Fibroblast of villous mesenchyme (primary cell): ENCODE measurements at places on chromosomes 3 and 15. TPM values are rescaled to one million over a fixed set of nuclear protein-coding genes. Genes with fewer than 3 reads are reported as not detected.
A peak's percentile ranks its signal among the peaks of the same experiment; 100 is the strongest.

DNA sequence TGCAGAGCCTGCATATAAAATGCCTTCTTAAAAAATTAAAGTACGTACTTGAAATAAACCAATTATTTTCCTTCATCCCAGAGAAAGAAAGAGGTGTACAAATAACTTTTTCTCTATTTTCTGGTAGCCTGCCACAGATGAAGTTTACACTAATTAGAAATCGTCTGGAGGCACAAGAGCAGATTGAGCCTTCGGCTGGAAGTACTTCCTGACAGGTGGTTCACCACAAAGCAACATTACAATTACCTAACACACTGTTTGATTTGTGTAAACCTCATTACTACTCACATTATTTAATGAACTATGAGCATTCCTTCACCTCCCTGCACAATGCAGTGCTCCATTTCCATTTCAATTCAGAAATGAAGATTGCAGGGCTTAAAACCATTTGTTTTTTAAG lies 856.1 kb downstream of the SI start:
- DNase-seq, result no peak

GRCh38 chr3:71994906-71995305 lies 210.0 kb upstream of the PROK2 start:
- DNase-seq, result no peak

DNA sequence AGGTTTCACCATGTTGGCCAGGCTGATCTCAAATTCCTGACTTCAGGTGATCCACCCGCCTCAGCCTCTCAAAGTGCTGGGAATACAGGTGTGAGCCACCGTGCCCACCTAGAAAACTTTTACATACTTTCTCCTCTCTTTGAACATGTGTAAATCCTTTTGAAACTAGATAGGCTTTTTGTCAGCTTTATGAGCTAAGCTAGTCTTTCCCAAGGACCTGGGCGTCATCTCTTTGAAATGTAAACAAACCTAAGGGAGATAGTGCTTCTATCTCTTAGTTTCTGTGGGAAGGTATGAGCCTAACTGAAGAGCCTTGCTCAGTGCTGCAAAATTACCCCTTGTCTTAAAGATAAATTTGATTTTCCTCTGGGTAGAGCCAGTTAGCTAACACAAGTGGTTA lies 4.8 kb downstream of the CX3CR1 start:
- peak; percentile 84 for DNase-seq

Gene LMAN1L
- not detected in 2 replicates for total RNA-seq

DNA sequence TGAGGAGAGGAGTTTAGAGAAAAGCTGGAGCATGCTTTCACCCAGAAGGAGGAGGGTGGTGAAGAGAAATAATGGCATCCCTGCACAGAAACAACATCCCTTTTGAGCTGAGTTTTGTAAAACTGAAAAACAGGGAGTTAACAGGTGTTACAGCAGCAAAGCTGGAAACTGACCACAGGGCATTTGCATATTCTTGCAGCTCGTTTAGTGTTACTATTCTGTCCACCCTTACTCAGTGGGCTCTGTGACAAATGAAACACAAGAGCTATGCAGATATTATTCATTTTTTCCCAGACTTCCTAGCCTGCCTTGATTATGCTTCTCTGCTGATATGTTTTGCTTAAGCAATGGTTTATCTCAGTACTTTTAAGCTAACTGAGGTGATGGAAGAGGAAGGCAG lies 272.0 kb downstream of the NEK10 start:
- no peak for DNase-seq

DNA sequence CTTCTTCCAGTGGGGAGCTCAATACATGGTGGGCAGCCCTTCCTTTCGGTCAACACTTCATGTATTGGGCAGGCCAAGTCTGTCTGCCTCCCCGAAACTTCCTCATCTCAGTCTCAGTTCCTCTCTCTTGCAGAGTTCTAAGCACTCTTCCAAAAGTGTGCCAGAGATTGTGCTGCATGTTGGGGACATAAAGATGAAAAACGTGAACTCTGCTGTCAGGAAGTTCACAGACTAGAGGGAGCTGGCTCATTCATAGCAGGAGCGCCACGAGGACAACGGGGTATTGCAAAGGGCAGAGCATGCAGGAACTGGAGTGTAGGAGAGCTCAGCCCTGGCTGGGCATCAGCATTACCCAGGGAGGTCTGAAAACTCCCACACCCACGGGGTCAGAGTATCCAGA lies 15.3 kb upstream of the EPHB3 start:
- DNase-seq, result no peak

Gene FOXL2
- total RNA-seq, result 49.7 and 52.8 TPM in 2 replicates

DNA sequence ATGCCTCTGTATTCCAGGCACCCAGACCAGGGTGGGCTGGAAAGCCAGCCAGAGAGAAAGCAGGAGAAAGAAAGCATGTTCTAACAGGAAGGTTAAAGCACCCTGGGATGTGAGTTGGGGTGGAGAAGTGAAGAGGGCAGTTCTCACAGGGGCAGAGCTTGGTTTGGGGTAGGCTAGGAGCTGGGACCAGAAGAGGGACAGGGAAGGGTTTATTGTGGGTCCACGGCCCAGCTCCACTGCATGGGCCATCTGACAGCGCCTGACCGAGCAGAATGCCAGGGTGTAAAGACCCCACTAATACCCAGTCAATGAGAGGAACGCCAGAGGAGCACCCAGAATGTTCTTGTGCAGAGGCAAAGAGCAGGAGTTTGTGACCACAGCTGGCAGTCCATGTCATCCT lies 27.1 kb upstream of the MAGEF1 start:
- no peak for DNase-seq

DNA sequence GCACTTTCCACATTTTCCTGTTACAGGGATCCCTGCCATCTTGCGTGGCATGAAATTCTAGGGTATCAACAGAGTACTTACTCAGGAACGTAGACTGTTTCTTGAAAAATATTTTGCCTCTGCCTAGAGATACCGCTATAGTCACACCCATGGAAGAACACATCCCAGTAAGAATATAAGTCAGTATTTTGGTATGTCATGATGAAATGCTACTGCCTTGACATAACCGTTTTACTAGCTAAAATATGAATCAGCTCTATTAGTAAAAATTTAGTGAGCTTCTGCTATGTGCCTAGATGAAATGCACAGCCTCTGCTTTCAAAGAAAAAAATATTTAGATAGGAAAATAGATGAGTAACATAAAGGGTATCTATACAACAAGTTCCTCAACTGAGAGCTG lies 276.4 kb downstream of the TBC1D5 start:
- peak; percentile 14 for DNase-seq

GRCh38 chr3:187684880-187685279 lies 14.7 kb upstream of the SST start:
- peak; percentile 53 for DNase-seq

Gene SHC4
- 2.3 and 3.5 TPM in 2 replicates for total RNA-seq

DNA sequence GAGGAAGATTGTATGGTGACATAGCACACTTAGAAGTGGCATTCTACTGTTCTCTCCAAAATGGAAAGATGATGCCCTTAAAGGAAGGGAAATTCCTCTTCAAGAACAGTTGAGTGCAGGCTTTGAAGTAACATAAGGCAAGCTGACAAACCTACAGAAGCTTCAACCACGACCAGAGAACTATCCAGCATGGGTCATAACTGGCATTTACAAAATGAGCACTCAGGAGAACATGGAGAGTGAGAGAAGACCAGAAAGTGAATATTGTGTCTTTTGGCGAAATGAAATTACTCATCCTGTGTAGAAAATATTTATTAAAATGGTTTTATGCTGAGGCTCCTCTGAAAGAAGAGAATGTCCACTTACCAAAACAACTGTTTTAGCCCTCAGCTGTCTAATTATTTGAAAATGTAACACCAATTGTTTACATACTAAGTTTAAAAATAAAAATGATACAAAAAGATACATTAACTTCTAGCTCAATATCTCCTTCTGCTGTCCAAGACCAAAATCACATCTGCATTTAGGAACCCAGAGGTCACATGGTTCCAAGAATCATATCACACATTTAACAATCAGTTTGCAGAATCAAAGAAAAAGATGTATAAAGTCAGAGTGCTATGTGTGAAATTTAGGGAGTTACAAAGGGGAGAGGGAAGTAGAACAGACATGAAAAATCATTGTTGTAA lies 216.9 kb downstream of the ATP8B4 start:
- DNase-seq, result peak; percentile 82

Gene ARPP21
- total RNA-seq, result not detected in 2 replicates

Gene SLC6A6
- total RNA-seq, result 33.2 and 36.1 TPM in 2 replicates

DNA sequence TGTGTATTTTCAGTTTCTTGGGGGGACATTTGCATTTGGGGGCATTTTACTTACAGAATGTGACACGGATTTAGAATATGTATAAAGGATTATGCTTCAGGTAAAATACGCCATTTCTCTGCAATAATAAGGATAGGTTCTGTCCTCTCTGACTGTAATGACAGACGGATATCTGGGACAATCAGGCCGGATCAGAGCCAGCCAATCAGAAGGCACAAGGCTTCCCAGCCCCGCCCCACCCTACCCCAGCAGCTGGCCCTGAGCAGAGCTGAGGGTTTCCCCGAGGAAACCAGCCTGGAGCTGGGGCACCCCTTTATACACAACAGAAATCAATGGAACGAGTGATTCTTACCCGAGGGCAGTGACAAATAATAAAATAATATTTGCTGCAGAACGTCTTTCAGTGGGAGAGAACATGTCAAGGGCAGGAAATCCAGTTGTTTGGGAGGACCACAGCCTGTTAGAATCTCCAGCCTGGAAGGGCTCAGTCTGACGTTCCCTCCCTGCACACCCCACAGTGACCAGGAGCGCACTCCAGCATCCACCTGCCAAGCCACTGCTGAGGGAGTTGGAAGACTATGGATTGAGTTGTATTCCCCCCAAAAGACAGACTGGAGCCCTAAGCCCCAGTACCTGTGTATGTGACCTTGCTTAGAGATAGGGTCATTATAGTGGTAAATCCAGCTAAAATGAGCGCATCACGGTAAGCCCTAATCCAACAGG lies 30.3 kb upstream of the SEC13 start:
- DNase-seq, result no peak

Gene CHRD
- total RNA-seq, result 1.7 and 3.5 TPM in 2 replicates

Gene TTC21A
- total RNA-seq, result 3.5 and 3.9 TPM in 2 replicates
